ENCODE measurements at places on chromosomes 2 and 18.

DNA sequence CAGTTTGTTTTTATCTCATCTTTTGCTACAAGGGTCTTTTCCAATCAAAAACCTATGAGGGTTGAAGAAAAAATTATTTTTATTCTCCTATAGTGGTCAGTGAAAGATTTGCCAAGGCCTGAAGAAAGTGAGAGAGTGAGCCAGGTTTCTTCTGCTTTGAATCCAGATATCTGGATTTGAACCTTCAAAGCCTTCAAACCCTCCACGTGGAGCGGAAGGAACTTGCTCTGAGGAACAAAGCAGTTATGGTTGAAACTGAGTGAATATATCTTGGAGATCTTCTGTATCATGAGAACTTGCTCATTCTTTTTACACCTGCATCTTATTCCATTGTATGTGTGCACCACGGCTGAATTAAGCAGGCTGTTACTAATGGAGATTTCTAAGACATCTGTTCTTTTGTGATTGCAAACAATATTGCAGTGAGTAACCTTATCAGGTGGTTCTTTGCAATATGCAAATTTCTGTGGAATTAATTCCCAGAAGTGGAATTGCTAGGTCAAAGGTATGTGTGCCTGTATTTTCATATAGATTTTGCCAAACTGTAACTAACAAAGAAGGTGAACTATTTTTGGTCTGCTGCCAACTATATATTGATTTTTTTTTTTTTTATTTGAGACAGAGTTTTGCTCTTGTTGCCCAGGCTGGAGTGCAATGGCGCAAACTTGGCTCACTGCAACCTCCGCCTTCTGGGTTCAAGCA, 147.9 kb downstream of the B3GNT2 start:
- ATAC-seq: no peak

DNA sequence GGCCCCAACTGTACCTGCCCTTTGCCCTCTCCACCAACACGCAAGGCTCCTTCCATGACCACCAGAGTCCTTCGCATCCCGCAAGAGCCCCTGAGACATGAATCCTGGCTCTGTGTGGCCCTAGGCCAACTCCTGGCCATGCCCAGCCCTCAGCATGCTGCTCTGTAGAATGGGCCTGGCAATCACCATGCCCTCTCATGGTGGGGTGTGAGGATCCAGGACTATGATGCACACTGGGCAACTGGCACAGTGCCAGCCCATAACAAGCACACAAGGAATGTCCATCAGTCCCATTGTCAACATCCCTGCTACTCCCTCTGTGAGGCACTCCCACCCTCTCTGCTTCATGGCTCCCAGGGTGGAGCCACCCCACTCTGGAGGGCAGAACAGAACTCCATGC, 44.7 kb downstream of the FER1L5 start:
- ATAC-seq: no peak

DNA sequence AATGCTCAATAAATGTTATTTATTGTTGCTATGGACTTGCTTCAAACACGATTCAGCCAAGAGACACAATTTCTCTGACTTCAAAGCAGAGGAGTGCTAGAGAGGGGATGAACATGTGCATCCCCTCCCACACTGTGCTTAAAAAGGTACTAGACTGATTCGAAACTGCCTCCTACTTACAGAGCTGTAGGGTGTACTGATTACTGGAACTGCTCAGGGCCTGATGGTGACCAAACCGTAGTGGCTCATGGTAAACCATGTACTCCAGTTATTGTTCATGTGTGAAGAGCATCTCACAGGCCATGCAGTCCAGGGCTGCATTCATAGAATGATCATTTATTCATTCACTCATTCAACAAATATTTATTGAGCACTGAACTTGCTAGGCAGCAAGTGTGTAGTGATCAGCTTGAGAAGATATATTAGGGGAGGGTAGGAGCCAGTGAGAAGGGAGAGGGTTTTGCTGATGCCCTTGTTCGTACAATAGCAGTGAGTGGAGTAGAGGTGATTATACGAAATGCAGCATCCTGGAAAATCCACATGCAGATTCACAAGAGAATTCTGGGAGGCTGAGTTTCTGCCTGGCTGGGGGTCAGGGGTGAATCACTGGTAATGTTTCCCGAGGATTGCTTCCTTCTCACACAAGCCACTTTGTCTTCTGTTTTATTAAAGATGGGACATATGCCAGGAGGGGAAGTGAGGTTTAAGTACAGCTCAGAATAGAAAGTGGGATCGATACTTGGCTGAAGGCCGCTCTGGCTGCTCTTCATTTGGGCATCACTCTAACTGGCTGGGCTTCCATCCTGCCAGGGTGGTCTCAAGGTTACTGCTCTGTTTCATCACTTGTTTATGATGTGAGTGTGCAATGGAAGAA, 245.4 kb downstream of the RAD51AP2 start:
- ATAC-seq: no peak

- no peak for ATAC-seq
Observed at GRCh38 chr2:175726223-175726622, 275.8 kb downstream of the LNPK start.

DNA sequence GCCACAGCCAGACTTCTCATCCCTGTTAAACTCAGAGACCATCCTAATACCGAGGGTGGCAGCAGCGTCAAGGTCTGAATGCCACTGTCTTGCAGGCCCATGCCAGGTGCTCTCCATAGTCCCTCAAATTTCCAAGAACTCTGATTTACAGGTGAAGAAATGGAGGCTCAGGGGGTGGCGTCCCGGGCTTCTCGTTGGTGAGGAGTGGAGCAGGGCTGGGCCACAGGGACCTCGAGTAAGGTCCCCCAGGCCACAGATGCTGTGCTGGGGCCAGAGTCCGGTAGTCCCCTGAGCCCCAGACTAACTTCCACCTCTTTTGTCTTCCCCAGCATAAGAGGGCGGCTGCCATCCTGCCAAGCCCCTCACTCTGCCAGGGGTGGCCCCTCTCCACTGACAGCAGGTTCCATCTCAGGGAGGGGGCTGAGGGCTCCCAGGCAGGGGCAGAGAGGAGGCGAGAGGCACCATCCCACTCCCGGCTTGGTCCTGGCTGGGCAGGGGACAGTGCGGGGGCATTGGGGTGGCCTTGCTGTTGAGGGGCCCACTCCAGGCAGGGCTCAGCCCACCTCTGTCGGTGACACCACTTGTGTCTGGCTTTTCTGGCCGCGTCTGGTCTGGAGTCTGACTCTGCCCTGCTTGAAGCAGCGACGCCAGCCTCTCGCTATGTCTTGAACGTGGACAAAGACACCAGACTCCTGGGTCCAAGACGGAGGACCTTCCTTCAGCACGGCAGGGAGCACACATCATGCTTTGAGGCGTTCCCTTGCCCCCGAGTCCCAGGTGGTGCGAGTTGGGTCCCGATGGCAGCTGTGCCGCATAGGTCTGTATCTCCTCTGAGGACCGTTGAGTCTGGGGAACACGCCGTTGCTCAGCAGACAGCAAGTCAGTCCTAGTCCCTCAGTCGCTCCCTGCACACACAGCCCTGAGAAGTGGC, 15.9 kb upstream of the KLHL30 start:
- no peak for ATAC-seq

DNA sequence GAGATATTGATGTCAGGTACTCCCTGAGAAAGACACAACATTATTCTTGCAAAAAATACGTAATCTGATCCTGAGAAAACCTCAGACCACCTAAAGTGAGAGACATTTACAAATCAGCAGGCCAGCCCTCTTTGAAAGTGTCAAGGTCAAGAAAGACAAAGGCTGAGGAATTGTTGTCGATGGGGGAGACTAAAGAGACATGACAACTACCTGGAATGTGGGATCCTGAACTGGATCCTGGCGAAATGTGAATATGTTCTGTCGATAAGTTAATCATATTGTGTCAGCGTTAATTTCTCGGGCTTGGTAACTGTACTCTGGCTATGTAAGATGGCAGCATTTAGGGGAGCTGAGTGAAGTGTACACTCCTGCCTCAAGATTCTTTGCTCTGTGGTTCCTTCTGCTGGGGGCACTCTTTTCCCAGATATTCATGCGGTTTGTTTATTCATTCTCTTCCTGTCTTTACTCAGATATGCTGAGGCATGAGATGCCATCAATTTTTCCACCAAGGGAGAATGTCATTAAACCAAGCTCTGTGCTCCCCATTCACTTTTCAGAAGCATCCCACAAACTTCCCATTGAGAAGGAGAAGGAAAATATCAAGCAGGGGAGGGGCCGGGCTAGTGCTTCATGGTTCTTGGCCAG, 154.9 kb downstream of the CAPN13 start:
- ATAC-seq: no peak

DNA sequence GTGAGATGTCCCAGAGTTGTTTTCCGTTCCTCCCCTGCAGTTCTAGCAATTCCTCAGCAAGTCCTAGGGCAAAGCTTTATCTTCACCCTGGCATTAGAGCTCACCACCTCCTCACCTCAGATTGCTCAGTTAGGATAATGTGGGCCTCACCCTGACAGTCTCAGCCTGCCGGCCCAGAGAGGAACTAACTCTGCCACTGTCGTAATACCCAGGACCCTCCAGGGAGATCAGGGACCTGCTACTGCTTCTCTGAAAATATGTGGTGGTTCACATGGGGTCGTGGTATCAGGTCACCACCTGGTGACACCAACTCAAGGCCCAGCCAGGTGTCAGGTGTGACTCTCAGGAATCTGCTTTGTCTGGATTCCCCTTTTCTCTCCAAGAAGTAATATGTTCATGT, 120.7 kb downstream of the FEZ2 start:
- no peak for ATAC-seq

DNA sequence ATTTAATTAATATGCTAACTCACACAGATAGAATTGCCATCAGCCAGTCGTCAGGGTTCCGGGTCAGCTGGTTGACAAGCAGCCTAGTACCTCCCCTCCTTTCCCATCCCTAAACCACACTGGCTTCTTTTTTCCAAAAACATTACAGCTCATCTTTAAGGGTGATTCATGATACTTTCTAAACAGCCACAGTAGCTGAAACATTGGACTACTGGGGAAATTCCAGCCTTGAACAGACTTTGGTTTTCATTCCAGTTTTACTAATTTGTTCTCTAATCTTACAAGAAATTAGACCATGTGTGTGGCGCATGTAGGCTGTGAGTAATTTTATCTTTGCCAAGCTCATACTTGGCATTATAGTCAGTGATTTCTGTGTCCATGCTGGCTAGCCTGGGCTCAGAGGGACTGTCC, 110.8 kb downstream of the FMNL2 start:
- peak; percentile 91 for ATAC-seq

GRCh38 chr18:35934891-35935290, 37.6 kb upstream of the RMP24 start:
- ATAC-seq: no peak

GRCh38 chr2:42256505-42256904, 87.4 kb downstream of the EML4 start:
- ATAC-seq: no peak

DNA sequence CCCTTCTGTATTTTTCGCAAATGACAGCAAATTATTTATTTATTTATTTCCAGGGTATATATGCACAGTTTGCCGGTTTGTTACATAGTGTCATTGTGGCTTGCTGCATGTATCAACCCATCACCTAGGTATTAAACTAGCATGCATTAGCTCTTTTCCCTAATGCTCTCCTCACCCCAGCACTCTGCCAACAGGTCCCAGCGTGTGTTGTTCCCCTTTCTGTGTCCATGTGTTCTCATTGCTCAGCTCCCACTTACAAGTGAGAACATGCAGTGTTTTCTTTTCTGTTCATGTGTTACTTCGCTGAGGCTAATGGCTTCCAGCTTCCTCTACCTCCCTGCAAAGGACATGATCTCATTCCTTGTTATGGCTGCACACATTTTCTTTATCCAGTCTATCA, 592.3 kb downstream of the TRIB2 start:
- no peak for ATAC-seq
